ENCODE measurements at places on chromosomes 3 and 15.

- no peak for DNase-seq
These were observed 864 bp upstream of the NEO1 start for GRCh38 chr15:73051391-73051806.

DNA sequence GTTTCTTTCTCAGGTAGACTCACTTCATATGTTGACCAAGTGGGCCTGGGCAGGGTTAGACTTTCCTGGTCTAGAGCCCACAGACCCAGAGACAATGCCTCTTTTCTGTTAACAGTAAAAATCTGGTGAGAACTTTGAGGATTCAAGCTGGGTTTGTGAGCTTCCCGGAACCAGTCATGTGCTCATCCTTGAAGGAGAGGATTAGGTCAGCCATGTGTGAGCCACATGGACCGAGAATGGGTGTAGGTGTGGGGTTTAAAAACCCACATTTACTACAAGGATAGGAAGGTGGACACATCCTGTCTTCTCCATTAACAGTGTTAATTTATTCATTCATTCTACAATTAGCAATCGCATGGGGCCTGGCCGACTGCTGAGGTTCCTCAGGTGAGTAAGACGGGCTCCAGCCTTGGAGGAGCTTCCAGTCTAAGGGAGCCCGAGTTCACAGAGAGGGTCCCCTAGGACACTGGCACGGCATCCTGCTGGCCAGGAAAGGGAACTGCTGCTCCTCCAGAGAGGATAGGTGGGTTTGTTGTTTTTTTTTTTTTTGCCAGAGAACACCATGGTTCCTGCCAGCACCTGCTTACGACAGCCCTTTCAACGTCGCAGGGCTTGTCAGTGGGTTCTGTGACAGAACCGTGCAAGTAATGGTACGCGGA lies 69.0 kb downstream of the SQOR start:
- no peak for DNase-seq

GRCh38 chr3:77667901-77668300 lies 628.0 kb downstream of the ROBO2 start:
- no peak for DNase-seq

DNA sequence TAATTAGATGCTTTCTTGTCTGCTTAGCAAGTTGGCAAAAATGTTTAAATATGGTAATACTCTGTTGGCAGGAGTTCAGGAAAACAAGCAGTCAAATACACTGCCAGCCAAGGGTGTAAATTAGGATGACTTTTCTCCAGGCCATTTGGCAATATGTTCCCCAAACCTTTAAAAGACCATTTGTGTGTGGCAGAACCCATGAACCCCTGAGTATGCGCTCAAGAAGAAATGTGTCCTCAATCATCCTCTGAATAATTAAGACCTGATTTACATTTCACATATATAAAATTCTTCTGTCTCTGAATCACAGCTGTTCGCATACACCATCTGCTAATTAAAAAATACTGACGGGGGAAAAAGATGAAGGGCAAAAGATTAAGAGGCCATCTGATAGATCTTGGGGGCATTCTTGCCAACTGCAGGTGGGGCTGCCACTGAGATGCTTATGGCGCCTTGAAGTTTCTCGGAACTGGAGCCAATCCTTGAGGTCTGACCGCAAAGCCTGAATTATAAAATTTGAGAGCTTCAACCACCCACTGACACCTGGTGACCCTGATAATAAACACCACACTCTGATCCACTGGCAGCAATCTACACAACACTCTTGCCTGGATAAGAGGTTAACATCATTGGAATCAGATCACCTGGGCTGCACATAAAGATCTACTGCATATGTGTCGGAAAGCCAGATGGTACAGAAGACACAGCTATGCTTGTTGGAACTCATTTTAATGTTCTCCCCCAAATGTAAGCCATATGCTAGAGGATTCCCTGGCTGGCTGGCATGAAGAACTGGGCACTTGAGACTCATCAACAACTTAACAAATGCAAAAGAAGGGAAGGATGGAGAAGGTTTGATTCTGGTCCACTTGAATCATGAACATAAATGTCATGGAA lies 190.6 kb downstream of the OSBPL10 start:
- DNase-seq: no peak

GRCh38 chr15:62482785-62483429 lies 317.8 kb upstream of the C2CD4B start:
- peak; percentile 68 for DNase-seq

DNA sequence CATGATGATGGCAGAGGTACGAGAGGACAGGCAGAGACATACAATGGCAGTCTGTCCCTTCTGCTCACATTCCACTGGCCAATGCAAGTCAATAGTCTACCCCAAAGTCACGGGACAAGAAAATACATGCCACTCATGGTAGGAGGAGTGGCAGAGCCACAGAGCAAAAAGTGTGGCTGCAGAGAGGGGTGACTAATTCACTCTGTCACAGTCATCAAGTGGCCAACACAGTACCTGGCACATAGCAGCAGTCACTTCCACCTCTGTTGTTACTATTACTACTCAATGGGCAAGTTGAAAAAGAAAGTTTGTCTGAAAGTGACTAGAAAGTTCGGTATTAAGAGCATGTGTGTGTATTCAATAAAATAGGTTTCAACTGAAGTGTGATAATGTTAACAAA lies 91.4 kb downstream of the SMAD3 start:
- DNase-seq: no peak

DNA sequence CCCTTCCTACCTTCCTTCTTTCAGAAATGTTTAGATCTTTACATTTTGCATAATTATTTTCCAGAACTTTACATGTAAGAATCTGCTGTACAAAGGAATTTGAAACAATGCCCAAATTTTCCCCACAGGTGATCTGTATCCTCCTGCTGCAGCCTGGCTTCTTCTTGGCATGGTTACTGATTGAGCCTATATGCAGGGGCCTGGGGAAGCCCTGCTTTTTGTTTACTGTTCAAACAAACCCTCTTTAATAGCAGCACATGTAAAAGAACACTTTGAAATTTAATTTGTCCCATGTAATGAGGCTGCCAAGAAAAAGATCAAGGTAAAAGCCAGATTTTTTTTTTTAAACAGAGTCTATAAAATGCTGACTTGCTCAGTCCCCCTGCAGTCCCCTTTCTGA lies 432.2 kb downstream of the TUSC7 start:
- DNase-seq: no peak

- DNase-seq: peak; percentile 44
These were observed 70.3 kb upstream of the PPP2R3A start for GRCh38 chr3:135895106-135895733.

- no peak for DNase-seq
These were observed 156.1 kb upstream of the CGNL1 start for GRCh38 chr15:57220205-57220604.

GRCh38 chr3:11071096-11071755 lies 78.7 kb downstream of the SLC6A1 start:
- DNase-seq: no peak

DNA sequence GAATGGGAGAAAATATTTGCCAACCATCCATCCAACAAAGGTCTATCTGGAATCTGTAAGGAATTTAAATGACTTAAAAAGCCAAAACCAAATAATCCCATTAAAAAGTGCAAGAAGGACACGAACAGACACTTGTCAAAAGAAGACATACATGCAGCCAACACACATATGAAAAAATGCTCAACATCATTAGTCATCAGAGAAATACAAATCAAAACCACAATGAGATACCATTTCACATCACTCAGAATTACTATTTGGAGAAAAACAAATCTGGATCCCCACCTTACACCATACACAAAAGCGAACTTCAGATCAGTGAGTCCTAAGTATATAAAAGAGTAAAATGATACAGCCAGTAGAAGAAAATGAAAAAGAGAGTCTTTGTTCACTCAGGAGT lies 58.6 kb upstream of the MNS1 start:
- DNase-seq: no peak

GRCh38 chr15:100221471-100222348 lies 120.1 kb downstream of the ADAMTS17 start:
- no peak for DNase-seq

GRCh38 chr15:86087808-86088207 lies 8.1 kb downstream of the AGBL1 start:
- no peak for DNase-seq

GRCh38 chr3:124927574-124928045 lies 6.9 kb downstream of the MUC13 start:
- DNase-seq: peak; percentile 29

DNA sequence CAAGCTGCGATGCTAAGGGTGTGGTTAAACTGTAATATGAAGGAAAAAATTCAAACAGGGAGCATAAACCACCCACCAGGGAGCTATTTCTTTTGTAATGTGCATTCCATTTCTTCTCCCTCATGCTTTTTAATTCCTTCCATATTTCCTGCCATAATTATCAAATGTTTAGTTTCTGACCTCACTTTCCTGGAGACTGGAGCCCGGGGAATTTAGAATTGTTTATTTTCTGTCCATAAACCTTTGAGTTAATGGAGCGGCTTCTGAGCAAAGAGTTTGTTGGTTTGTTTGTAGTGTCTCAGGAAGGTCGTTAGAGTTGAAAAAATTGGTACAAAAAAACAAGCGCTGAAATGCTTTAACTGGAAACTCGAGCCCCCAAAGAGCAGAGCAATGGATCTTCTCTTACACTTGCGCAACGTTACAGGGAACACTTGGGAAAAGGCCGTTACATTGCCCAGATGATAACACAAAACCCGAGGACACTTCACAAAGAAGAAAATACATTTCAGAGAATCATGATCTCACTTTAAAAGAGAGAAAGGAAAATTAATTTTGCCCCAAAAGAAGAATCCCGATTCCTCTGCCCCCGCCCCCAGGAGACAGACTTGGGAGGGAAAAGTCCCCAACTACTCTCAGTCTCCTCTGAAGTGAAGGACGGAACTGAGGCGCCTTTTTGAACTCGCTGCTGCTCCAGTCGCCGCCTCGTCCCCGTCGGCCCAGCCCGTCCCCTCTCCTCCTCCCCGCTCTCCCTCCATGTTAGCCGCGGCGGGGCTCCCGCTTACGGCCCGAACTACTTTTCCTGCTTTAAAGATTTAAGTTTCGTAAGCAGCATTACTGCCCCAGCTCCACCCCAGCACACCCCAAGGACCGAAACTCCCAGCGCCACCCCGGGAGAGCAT lies 842 bp downstream of the FSTL1 start:
- no peak for DNase-seq

- no peak for DNase-seq
These were observed 451.7 kb upstream of the SGO1 start for GRCh38 chr3:20637729-20638128.

DNA sequence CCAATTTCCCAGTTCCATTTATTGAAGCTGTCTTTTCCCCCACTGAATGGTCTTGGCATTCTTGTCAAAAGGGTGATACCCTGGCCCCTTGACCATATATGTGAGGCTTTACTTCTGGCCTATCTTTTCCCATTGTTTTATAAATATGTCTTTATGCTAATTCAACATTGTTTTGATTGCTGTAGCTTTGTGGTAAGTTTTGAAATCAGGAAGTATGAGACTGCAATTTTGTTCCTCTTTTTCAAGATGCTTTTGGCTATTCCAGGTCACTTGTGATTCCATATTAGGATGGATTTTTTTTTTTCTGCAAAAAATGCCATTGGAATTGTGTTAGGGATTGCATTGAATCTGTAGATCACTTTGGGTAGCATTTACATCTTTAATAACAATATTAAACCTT lies 141.2 kb upstream of the MANF start:
- no peak for DNase-seq

GRCh38 chr15:61173899-61174689 lies 55.0 kb downstream of the RORA start:
- DNase-seq: no peak

- DNase-seq: no peak
These were observed 64.1 kb downstream of the NIPA2 start for GRCh38 chr15:22902578-22902977.

DNA sequence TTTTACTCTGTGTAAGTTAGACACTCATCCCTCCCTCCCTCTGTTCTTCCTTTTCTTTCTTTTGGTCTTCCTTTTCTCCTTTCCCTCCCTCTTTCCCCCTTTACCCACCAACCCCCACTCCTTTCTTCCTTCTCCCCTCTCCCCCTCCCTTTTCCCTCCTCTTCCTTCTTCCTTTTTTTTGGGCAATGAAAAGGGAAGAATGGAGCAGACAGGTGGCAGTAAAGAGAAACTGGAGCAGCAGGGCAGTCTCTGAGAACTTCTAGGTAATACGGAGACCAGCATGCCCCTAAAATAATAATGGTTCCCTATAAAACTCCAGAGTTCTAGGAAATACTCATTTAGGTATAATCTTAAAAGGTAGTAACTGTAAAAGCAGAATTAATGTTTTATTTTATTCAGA lies 11.4 kb upstream of the GPR171 start:
- no peak for DNase-seq

DNA sequence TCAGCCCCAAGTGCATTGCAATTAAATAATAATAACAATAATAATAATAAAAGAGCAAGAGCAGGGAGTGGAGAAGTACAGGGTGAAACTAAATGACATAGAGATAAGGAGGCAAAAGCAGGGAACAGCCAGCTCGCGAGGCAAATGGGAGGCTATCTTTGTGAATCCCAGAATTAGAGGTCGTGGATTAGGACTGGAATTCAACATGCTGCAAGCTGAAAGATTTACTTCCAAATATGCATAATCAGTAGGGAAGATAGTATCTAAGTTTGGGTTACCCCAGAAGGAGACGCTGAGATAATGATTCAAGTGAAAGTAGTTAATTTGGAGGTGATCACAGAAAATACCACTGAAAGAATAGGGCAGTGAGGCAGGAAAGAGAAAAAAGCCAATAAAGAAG lies 119.4 kb upstream of the UBE2E2 start:
- DNase-seq: no peak

DNA sequence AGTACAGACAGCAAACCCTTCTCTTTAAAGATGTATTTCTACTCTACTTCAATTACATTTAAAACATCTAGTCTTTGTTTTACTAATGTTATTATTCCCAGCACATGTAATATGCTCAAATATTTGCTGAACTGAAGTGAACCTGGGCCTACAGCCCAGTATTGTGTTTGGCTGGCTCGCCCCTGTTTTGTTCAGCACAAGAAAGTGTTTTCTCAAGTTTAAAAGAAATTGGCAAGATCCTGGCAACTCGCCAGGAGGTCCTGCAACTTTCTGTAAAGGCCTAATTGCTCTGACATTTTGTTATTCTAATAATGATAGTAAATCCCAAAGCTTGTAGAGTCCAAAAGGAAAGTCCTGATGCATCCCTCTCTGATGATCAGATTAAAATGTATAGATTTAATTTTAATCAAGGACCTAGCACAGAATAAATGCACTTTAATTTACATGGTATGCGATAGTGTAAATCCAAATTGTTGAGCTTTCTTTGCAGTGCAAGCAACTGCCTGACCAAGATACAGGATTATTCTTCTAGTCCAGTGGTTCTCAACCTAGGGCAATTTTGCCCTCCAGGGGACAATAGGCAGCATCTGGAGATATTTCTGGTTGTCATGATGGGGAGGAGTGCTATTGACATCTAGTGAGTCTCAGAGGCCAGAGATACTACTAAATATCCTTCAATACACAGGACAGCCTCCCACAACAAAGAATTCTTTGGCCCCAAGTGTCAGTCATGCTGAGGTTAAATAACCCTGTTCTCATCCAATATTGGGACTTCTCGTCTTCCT lies 35.7 kb upstream of the TMOD3 start:
- DNase-seq: no peak

DNA sequence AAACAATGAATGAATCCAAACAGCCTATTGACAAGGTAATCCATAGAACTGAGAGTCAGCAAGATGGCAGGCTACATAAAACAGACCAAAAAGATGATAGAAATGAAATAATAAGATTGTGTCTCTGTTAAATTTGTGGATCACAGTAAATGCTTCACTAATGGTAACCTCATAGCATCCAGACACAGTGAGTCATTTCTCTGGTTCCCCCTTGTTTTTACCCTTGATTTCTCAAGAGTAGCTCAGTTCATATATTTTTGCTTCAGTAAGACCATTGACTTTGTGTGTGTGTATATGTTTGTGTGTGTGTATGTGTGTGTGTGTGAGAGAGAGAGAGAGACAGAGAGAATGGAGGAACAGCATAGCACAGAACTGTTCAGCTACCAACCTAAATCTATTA lies 546.9 kb downstream of the RBMS3 start:
- no peak for DNase-seq

Measured in GM10248 (cell line).